ENCODE measurements at places on chromosomes 16 and 17. TPM values are rescaled to one million over a fixed set of nuclear protein-coding genes. Genes with fewer than 3 reads are reported as not detected.

Gene SKAP1
- 56.0 TPM for total RNA-seq

Gene OMG
- 0.13 TPM for total RNA-seq

Gene FOXC2
- total RNA-seq: not detected

Gene XAF1
- total RNA-seq: 5.8 TPM

Gene UTS2R
- not detected for total RNA-seq

DNA sequence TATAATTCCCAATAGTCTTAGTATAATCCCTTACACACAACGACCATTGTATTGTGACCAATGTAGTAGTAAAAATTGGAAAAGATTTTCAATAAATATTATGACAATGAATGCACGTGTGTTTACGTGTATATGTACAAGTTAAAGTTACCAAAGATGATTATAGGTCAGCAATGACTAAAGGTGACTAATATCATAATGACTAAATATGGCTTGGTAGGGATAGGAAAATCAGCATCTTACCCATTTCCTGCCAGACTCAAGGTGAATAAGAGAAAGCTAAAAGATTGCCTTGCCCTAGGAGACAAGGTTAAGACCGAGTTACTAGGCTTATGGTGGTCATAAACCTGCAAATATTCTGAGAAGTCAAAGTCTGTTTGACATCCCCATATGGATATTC, 34.4 kb downstream of the CPD start:
- no peak overlapping the region for H3K27ac ChIP-seq
- H3K36me3 ChIP-seq: no peaks in the 10 kb centered on the region
- no peaks in the 10 kb centered on the region for H3K27me3 ChIP-seq
- no peak for DNase-seq
- no peak overlapping the region for H3K4me3 ChIP-seq

DNA sequence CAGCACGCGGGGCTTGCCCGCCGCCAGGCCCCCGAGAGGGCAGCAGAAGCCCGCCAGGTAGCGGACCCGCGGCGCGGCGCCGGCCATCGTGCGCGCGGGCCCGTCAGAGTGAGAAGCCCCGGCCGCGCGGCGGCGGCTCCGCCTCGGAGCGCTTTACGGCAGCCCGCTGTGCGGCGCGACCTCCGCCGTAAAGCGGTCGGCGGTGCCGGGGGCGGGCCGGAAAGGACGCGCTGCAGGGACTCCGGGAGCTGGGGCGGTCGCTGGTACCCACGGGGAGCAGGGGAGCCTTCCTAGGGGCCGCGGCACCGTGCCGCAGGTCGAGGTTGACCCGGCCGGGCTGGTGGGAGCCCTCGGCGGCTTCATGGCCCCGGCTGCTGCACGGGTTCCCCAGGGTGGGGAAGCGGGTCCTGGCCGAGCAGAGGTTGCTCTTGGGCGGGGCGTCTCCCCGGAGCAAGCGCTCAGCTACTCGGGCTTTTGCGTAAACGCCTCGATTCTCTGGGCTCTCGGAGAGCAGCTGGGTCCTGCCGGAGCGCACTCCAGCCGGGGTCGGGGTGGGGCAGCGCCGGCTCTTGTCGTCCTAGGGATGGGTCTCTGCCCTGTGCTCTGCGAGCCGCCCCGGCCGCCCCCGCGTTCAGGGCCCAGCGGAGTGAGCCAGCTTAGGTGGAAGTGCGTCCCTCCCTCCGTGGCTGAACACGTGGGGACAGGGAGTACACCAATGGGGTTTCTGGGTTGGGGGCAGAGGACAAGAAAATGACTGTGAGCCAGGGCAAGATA, at the start of gene FAAP100:
FAAP100 (minus strand) TSS at position 110 of the 774 bp plus-strand sequence; CDS start at position 87, 23 bp downstream.
- peak; percentile 86 for DNase-seq
- H3K36me3 ChIP-seq: no peaks in the 10 kb centered on the region
- peak within 1 kb of the TSS; percentile 75 for H3K4me3 ChIP-seq

DNA sequence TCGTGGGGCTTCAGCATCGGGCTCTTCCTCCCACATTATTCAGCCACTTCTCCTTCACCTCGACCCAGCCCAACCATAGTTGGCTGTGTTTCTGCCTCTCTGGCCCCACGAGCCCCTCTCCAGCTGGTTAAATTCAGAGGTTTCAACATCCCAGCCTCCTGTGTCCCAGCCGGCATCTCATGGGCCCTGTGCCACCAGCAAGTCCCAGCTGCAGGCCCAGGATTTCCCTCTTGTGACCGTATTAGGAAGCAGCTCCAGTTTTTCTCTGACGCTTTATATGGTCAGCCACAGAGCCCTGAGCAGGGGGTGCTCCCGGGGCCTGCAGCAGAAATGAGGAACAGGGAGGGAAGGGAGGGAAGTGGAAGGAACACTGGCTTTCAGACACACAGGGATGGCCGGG, 27.4 kb downstream of the MYH11 start:
- H3K4me3 ChIP-seq: no peak overlapping the region
- no peak for DNase-seq
- no peak overlapping the region for H3K27ac ChIP-seq
- no peaks in the 10 kb centered on the region for H3K36me3 ChIP-seq

GRCh38 chr17:38873640-38874380, 4.0 kb downstream of the LASP1 start:
- H3K4me1 ChIP-seq: peaks cover 72% of the 10 kb centered on the region
- no peak overlapping the region for H3K27ac ChIP-seq
- peaks cover 25% of the 10 kb centered on the region for H3K36me3 ChIP-seq
- no peaks in the 10 kb centered on the region for H3K27me3 ChIP-seq
- H3K4me3 ChIP-seq: no peak overlapping the region

DNA sequence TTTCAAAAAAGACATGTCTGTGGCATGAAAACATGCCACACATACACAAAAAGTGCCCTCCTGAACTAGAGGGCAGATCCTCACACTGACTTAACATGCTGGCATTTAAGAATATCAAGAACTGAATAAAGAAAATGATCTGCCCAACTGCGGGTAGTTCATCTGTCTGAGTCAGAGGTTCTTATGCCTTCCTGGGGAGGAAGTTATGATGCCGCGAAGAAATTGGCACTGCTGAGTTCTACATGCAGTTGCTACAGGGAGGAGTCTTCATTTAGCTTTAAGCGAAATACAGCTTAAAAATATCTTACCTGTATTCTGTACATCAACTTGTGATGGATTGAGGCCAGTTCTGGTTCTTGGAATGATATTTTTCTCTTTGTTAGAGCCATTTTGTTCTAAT, 6.3 kb downstream of the ALDH3A2 start:
- peaks cover under 1% of the 10 kb centered on the region for H3K4me1 ChIP-seq
- H3K4me3 ChIP-seq: no peak overlapping the region
- no peak overlapping the region for H3K27ac ChIP-seq
- peaks cover 12% of the 10 kb centered on the region for H3K36me3 ChIP-seq
- no peaks in the 10 kb centered on the region for H3K27me3 ChIP-seq

GRCh38 chr17:8849311-8850041, 18.0 kb downstream of the PIK3R6 start:
- no peak overlapping the region for H3K27ac ChIP-seq
- H3K27me3 ChIP-seq: no peaks in the 10 kb centered on the region
- H3K36me3 ChIP-seq: no peaks in the 10 kb centered on the region
- no peak for DNase-seq
- no peak overlapping the region for H3K4me3 ChIP-seq
- no peaks in the 10 kb centered on the region for H3K4me1 ChIP-seq

GRCh38 chr17:69607162-69607834, 192.8 kb downstream of the MAP2K6 start:
- H3K36me3 ChIP-seq: no peaks in the 10 kb centered on the region
- DNase-seq: no peak
- H3K27me3 ChIP-seq: no peaks in the 10 kb centered on the region
- H3K4me1 ChIP-seq: peaks cover 6% of the 10 kb centered on the region
- no peak overlapping the region for H3K4me3 ChIP-seq

All from CD8-positive, alpha-beta memory T cell (primary cell).